ENCODE measurements at places on chromosomes 6 and 20.

DNA sequence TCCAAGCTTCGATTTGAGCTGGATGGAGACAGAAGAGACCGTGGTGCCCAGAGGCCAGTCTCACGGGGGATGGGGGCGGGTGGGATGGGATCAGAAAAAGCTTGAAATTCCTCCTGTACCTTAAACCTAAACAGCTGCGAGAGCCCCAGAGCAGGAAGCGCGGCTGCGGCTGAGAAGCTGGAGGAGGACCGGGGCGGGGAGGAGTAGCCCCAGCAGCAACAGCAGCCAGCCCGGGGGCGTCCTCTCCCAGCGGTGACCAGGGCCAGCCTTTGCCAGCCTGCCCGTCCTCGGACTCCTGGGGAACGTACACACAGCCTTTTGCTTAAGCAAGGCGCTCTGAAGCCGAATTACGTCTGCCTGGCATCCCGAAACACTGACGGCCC lies 17.4 kb upstream of the PRDM13 start:
- no peak for DNase-seq

DNA sequence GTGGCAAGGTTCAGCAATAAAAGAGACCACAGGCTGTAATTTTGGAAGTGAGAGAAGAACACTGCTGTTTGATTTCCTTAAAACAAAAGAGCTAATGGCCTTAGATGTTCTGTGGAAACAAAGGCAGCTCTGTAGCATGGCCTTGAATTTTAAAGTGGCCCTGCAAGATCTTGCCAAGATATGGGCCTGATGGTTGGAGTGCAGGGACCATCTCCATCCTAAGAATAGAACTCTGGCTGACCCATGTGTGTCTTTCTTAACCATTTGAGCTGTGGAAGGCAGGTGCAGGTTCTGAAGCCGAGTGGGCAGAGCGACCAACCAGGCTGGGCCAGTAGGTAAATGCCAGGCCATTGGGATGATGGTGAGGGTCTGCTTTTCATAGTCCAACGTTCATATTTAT lies 73.8 kb upstream of the VSTM2L start:
- DNase-seq = no peak

- no peak for DNase-seq
Measured at GRCh38 chr20:17866234-17867001, 102.2 kb downstream of the SNX5 start.

- DNase-seq = peak; percentile 47
Measured at GRCh38 chr6:148747145-148747470, 278 bp downstream of the UST start.

DNA sequence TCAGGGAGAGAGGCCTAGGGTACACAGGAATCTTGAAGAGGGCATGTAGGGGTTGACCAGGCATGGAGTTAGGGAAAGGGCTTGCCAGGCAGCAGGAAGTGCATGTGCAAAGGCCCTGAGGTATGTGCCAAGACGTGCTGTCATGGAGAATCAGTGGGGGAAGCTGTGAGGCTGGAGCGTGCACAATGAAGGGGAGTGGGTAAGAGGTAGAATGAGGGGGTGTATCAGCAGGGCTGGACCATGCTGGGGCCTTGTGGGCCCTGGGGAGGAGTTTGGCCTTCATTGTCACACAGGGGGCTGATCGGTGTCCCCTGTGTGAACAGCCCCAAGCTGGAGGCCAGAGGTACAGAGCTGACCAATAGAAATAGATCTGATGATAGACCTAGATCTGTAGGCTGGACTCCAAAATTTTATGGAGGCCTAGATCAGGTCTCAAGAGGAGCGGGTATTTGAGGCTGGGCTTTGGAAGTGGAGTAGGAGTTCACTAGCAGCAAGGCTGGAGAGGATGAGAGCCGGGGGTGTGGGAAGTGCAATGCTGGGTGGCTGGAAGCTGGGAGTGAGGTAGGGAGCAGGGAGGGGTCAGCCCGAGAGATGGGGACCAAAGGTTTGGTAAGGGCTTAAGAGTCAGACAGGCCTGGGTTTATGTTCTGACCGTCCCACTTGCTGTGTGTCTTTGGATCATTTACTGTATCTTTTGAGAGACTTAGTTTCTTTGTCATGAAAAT lies 3.0 kb downstream of the SRC start:
- no peak for DNase-seq

- no peak for DNase-seq
Measured at GRCh38 chr6:5746759-5747130, 260.0 kb downstream of the NRN1 start.

DNA sequence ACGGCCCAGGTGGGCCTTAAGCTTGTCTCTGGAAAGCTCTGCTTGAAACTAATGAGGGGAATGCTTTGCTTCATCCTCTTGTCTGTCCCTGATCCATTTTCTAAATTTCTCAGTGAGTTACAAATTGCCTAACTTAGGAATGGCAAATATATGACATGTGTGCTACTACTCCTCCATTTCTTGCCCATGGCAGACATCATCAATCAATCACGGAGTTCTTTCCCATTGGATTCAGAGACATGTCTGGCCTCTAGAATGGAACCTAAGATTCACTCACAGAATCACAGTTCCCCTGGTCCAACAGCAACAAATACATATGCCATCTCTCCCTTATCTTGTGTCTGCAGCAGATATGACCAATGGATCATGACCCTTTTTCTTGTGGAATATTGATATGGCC lies 6.6 kb upstream of the BPIFB4 start:
- DNase-seq = no peak

DNA sequence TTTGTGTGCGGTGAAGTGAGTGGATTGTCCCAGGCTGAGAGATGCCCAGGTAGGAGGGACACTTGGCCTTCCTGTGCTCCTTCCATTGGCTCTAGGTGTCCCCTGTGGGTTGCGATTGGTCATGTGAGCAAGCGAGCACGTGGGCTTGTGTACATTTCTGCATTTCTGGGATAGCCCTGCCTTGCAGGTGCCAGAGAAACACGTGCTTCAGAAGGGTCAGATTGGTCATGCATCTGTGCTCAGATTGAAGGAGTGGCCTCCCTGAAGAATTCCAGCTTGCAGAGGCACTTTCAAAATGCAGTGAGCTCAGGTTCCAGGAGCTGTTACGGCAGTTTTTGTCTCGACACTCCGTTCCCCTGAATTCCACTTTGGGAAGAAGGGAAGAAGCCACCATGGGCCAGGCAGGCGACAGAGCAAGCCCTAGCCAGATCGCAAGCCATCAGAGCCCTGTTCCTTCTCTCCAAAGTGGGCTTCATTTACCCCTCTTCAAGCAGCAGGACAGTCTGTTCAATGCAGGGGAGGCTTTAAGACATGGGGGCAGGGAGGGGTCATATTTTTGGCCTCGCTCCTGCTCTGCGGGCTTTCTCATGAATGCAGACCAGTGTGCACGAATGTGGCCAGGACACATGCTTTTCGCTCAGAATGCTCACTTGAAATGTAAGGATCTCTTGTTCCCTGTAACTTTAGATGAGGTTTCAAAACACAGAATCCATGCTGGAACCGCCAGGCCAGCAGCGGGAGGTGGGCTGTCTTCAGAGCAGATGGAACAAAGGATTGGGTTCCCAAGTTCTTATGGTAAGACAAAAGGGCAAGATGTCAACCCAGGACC lies 78.6 kb upstream of the AKAP12 start:
- no peak for DNase-seq

DNA sequence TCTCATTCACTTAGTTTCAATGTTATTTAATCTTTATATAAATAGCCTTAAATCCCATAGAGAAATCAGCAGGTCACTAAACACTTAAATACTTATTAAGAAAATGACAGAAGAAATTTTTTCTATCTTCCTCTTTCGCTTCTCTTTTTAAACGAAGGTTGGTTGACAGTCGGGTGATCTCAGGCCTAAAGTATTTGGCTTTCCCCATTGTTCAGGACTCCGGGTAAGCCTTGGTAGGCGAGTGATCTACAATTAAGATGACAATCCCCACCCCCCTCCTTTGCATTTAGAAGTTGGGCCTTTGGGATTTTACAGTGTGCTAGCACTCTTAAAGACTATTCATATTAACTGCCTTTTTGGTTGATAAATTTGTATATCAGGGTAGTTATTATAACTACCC lies 19.7 kb upstream of the UTRN start:
- no peak for DNase-seq

- peak; percentile 79 for DNase-seq
Measured at GRCh38 chr20:51542033-51542570, 417 bp downstream of the NFATC2 start.

DNA sequence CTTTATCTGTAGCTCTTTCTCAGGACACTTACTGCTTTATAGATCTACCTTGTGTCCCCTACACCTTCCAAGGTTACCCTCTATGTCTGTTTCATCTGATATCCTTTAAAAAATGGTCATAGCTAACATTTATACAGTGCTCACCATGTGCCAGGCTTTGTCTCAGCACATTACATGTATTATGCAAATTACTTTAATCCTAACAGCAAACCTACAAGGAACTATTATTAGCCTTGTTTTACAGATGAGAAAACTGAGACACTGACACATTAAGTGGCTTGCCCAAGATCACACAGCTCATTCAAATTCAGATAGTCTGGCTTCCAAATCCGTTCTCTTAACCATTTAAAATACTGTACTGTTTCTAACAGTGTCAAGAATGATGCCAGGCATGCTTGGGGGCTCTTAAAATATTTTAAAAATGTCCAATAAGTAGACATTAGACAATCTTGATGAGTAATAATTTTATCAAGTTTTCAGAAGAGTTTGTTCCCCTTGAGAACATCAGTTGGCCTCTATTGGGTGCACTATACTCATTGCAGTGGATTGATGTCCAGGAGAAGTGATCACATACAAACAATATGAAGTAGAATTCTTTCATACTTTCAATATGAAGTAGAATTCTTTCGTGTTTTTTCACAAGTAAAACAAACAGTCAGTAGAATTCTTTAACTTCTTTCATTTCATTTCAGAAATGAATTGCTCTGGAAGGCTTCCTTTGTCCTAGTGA lies 69.6 kb downstream of the DNAH8 start:
- no peak for DNase-seq

DNA sequence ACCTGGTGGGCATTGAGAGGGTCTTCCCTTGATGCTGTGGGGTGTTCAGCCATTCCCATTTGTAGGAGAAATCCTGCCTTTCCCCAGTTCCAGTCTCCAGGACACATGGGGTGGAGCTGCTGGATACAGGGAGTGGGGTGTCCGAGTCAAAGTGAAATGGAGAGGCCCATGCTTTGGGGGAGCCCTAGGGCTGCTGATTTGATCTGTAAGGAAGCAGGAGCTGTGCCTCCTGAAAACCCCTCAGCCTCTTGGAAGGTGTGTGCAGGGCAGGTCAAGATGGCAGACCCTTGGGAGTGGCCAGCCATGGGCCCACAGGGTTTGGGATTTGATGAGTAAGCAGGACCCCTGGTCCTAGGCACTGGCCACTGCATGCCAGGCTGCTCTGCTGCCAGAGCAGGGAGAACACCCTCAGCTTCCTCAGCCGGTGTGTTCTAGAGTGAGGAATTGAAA lies 82.0 kb downstream of the SERAC1 start:
- DNase-seq = no peak

- DNase-seq = no peak
Measured at GRCh38 chr6:100695445-100695844, 185.7 kb downstream of the ASCC3 start.

- peak; percentile 86 for DNase-seq
Measured at GRCh38 chr6:26327450-26328264, 37.3 kb upstream of the BTN3A2 start.

- no peak for DNase-seq
Measured at GRCh38 chr20:23513164-23513563, 22.2 kb downstream of the CST8 start.

- DNase-seq = no peak
Measured at GRCh38 chr6:168623736-168624135, 182.8 kb downstream of the SMOC2 start.

DNA sequence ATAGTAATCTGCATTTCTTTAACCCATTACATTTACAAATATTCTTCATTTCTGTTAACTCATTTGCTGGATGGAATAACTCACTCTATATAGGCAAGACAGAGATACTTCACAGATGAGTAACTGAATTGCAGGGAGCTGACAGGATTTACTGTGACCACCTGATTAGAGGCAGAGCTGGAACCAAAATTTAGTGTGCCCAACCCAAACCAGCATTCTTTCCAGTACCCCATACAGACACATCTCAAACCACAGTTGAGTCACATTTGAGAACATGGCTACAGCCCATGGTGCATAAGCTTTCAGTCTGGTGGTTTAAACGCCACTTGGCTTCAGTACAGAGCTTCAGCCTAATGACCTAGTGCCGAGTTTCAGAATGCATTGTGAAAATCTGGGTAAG lies 138.4 kb upstream of the TENT5A start:
- DNase-seq = no peak

- DNase-seq = peak; percentile 68
Measured at GRCh38 chr6:90468080-90468479, 118.8 kb downstream of the MAP3K7 start.

DNA sequence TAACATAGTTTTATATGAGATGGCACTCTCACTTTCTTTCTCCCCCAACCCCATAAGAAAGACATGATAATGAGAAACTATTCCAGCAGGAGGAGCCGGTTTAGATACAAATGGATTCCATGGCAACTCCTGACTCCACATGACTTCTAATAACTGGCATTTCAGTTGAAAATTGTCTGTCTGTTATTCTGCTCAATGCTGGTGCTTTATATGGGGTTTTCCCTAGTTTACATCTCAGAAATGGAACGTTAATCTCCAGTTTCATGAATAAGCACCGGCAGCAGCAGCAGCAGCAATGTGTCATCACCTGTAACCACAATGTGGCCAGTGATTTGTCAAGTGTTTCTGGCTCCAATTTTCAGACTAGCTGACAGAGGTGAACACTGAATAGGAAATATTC lies 8.0 kb upstream of the SIM1 start:
- peak; percentile 55 for DNase-seq

DNA sequence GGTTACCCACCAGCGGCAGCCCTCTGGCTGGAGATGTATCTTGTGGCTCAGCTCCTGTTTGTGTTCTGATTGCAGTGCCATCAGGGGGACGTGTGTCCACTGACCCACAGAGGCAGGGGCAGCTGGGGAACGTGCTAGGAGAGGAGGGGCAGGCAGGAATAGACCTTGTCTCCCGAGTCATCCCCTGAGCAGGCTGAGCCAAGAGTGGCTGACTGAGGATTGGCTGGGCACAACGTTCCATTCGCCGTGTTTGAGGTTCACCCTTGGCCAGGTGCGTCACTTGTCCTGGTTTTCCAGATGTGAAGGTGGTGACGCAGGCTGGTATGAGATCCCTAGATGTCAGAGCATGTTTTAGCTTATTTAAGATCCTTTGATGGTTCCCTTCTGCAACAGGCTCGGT lies 57.7 kb downstream of the ADNP start:
- no peak for DNase-seq

GRCh38 chr6:159766906-159767305 lies 5.1 kb downstream of the ACAT2 start:
- DNase-seq = no peak

GRCh38 chr6:113464960-113465359 lies 392.2 kb upstream of the MARCKS start:
- DNase-seq = no peak

All from activated T-cell treated with anti-CD3 and anti-CD28 coated beads, Interleukin-2, amount 50 U/mL, for 48 hours (primary cell).